ENCODE measurements at places on chromosomes 6 and 20.
A peak's percentile ranks its signal among the peaks of the same experiment; 100 is the strongest.

GRCh38 chr20:5788385-5788895 lies 38.2 kb downstream of the SHLD1 start:
- peak; percentile 90 for DNase-seq

GRCh38 chr6:156808287-156808686 lies 31.1 kb downstream of the ARID1B start:
- DNase-seq = no peak

DNA sequence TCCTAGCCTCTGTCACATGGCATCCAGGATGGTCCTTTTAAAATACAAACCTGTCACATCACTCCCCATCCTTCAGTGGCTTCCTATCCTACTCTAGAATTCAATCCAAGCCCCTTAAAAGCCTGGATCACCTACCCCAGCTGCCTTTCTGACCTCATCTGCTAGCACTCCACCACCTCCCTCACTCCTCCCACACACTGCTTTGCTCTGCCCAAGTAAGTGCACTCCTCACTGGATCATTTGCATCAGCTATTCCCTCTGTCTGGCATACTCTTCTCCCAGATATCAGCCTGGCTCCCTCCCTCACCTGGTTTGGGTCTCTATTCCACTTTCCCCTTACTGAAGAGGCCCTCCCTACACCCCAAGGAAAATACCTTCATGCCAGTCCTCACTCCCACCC lies 10.5 kb downstream of the C6orf136 start:
- DNase-seq = no peak

DNA sequence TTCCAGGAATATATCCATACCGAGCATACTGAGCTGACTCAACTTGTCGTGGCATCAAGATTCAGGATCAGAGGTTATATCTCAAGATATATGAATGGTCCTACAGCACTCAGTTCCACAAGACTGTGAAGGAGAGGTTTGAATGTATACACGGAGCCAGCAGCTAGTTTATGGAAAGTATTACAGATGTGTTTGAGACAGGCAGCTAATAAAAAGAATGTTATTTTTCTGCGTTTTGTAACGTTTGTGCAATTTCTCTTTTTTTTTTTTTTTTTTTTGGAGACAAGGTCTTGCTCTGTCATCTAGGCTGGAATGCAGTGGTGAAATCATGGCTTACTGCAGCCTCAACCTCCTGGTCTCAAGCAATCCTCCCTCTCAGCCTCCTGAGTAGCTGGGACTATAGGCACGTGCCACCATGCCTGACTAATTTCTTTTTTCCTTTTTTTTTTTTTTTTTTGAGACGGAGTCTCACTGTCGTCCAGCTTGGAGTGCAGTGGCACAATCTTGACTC lies 3.4 kb upstream of the FAM110A start:
- no peak for DNase-seq

- no peak for DNase-seq
Observed at GRCh38 chr6:97462938-97463598, 180.1 kb upstream of the MMS22L start.

DNA sequence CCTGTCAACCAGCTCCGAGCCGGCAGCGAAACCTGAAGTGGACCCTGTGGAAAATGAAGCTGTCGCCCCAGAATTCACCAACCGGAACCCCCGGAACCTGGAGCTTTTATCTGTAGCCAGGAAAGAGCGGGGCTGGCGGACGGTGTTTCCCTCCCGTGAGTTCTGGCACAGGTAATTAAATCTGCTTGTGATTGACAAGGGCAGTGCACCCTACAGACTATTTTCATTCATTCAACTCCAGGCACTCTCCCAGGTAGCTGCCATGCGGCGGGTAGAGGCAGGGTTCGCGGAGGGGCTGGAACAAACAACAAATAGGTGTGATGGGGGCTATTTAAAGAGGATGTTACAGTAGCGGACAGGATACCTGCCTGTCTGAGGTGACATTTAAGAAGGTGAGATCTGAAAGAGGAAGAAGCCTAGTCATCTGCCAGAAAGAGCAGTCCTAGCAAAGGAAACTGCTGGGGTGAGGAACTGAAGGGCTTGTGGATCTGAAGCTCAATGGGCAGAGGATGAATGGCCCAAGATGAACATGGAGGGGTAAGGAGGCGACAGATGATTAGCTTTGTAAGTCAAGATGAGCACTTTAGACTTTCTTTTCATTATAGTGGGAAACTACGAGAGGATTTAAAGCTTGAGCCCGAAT lies 810 bp downstream of the MRPL18 start:
- peak; percentile 37 for DNase-seq

GRCh38 chr6:27604986-27605385 lies 132.1 kb upstream of the ZNF184 start:
- no peak for DNase-seq

DNA sequence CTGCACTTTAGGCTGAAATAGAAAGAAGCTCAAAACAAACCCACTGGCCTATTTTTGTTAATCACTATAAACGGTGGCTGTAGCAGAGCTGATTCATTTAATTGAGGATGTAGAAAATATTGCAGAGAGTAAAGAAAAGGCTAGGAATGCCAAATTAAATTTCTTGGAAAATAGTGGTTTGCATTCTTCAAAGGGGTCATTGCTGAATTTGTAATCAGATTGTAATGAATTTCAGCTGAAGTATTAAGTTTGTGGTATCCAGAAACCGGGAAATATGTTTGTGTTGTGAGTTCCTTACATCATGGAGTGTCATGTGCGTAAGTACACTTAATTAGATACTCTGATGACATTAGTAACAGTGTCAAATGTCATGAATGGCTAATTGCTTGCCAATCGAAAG lies 203.0 kb downstream of the SAMD5 start:
- DNase-seq = no peak

- DNase-seq = no peak
Observed at GRCh38 chr6:159118924-159119323, 50.3 kb upstream of the FNDC1 start.

DNA sequence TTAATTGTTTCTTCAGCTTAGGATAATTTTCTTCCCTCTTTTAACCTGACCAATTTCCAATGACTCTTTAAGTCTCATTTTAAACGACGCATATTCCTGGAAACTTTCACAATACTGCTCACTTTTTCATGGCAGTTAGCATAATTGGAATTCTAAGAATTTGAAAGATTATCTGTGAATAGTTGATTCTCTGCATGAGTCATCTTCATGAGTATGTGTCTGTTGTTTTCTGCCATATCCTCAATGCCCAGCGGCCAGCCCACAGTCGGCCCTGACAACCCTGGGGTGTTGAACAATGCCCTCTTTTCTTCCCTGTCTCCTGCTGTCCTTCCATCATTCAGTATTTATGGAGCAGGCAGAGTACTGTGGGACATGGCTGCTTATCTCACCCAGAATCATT lies 554.2 kb downstream of the CDH26 start:
- DNase-seq = no peak

DNA sequence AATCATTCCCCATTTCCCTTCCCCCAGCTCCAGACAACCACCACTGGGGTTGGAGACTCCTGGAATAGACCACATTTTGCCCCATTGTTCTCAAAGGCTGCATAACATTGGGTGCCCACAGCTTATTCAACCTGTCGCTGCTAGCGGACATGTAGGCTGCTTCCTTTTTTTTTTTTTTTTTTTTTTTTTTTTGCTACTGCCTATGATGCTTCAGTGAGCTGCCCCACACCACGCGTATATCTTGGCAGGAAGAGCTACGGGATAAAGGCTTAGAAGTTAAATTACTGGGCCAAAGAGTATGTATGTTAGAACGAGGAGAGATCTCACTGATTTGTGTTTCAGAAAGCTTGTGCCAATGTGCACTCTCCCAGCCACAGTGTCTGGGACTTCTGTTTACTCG lies 7.0 kb downstream of the LBP start:
- no peak for DNase-seq

- no peak for DNase-seq
Observed at GRCh38 chr6:156881687-156882629, 104.8 kb downstream of the ARID1B start.

- no peak for DNase-seq
Observed at GRCh38 chr6:35428421-35429149, 23.6 kb upstream of the FANCE start.

GRCh38 chr20:63919130-63919529 lies 24.2 kb downstream of the DNAJC5 start:
- DNase-seq = no peak

DNA sequence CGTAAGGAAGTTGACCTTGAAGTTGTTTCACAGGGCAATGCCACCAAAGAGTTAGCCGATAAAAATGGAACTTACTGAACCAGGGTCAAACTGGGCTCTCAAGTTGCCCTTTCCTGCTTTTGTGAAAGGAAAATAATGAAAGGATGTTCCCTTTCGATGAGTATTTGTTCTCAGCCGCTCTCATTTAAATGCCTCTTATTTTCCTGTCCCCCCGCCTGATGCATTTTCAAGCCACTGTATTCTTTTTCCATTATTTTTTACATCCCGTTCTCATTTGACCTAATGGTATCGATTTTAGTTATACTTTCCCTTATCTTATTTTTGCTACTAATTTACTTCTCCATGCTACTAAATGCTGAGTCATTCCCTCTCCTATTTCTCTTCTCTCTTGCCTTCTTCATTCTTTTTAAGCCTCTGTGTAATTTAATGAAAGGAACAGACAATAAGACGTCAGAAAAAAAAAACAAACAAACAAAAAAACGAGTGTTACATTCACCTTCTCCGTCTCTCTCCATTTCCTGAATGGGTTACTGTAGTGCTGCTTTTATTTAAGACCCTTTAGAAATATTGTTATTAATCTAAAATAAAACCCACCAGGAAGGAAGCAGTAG lies 655 bp upstream of the NDUFAF4 start:
- DNase-seq = peak; percentile 32

GRCh38 chr20:59810449-59811187 lies 122.8 kb downstream of the SYCP2 start:
- no peak for DNase-seq

GRCh38 chr6:16305788-16306187 lies 67.4 kb downstream of the GMPR start:
- DNase-seq = no peak

GRCh38 chr6:19851241-19852089 lies 14.3 kb downstream of the ID4 start:
- peak; percentile 12 for DNase-seq

DNA sequence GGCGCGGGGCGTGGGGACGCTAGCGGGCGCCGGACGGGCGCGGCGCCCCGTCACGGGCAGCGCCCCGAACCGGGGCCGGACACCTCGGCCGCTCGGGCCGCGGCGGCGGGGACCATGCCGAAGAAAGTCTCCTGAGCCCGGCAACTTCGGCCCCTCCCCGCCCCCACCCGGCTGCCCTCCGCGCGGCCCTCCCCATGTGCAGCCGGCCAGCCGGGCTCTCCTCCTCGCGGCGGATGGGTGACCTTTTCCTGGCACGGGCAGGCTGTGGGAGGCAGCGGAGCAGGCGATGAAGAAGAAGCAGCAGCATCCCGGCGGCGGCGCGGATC lies 278 bp downstream of the UST start:
- DNase-seq = no peak

DNA sequence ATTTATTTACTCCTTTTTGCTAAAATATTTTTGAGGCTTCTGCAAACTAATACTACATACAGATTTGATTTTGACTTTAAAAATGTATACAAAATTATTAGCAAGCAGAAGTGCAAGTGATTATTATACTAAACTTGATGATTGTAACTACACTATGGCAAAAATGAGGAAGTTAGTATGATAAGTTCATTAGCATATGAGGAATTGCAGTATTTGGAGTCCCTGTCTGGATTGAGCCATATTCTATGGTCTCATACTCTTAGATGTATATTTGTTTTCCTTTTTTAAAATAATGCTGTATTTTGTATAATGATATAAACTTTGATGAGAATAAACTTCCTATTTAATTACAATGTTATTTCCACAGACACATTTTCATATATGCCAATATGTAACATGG lies 13.9 kb downstream of the CRISP3 start:
- DNase-seq = no peak

- DNase-seq = peak; percentile 96
Observed at GRCh38 chr6:54198134-54198533, 86.9 kb downstream of the MLIP start.
